ENCODE measurements at places on chromosomes 11 and 22. TPM values are rescaled to one million over a fixed set of nuclear protein-coding genes. Genes with fewer than 3 reads are reported as not detected.

FLRT1 gene
- total RNA-seq, result not detected

PAX6 gene
- not detected for total RNA-seq

FKBP2 gene
- total RNA-seq, result 23.5 TPM

MS4A8 gene
- not detected for total RNA-seq

FGF19 gene
- not detected for total RNA-seq

OR52E8 gene
- not detected for total RNA-seq

NCF4 gene
- total RNA-seq, result 2.5 TPM

PELI3 gene
- 6.7 TPM for total RNA-seq

ESRRA gene
- 42.4 TPM for total RNA-seq

EXPH5 gene
- total RNA-seq, result 2.9 TPM

ZP1 gene
- not detected for total RNA-seq

OR8D4 gene
- total RNA-seq, result not detected

SLC37A2 gene
- total RNA-seq, result 0.70 TPM

CREBZF gene
- 44.8 TPM for total RNA-seq

NAV2 gene
- total RNA-seq, result 0.36 TPM

ACRV1 gene
- not detected for total RNA-seq

NXPE2 gene
- total RNA-seq, result not detected

ALKBH8 gene
- total RNA-seq, result 13.4 TPM

GCAT gene
- 20.4 TPM for total RNA-seq

LMO2 gene
- total RNA-seq, result not detected

ANO5 gene
- not detected for total RNA-seq

MAPK8IP2 gene
- total RNA-seq, result 0.11 TPM

GAL gene
- 2.2 TPM for total RNA-seq

DGCR2 gene
- total RNA-seq, result 20.0 TPM

OR4C13 gene
- total RNA-seq, result not detected

MRGPRE gene
- total RNA-seq, result not detected

INS gene
- total RNA-seq, result not detected

OR51B4 gene
- total RNA-seq, result not detected

VPS11 gene
- total RNA-seq, result 17.1 TPM

MAPK11 gene
- total RNA-seq, result 6.2 TPM

OR52J3 gene
- not detected for total RNA-seq

TIGD3 gene
- 1.4 TPM for total RNA-seq

LDLRAD3 gene
- 0.59 TPM for total RNA-seq

KMT5B gene
- total RNA-seq, result 17.9 TPM

PDGFB gene
- 3.0 TPM for total RNA-seq

RAB1B gene
- 97.9 TPM for total RNA-seq

C1QTNF4 gene
- not detected for total RNA-seq

KRTAP5-11 gene
- total RNA-seq, result not detected

CHRNA10 gene
- total RNA-seq, result 1.0 TPM

SMC1B gene
- total RNA-seq, result 1.8 TPM

PDGFD gene
- total RNA-seq, result 0.20 TPM

CNIH2 gene
- total RNA-seq, result 0.96 TPM

APOL5 gene
- not detected for total RNA-seq

PLAAT2 gene
- total RNA-seq, result not detected

FAM83F gene
- total RNA-seq, result 1.5 TPM

SOX10 gene
- total RNA-seq, result not detected

CDC42EP1 gene
- total RNA-seq, result 0.72 TPM

SCGB1D2 gene
- total RNA-seq, result not detected

ISX gene
- total RNA-seq, result not detected

TOMM22 gene
- 158 TPM for total RNA-seq

GPR83 gene
- 0.07 TPM for total RNA-seq

ANAPC15 gene
- 66.0 TPM for total RNA-seq

VPS26B gene
- total RNA-seq, result 35.6 TPM

FUT4 gene
- total RNA-seq, result 3.9 TPM

KRTAP5-7 gene
- total RNA-seq, result not detected

ALDH3B1 gene
- 0.09 TPM for total RNA-seq

IL17REL gene
- total RNA-seq, result 0.14 TPM

All from activated CD8-positive, alpha-beta T cell treated with anti-CD3 and anti-CD28 coated beads for 36 hours (primary cell).